ENCODE measurements at places on chromosomes 13 and 19. TPM values are rescaled to one million over a fixed set of nuclear protein-coding genes. Genes with fewer than 3 reads are reported as not detected.

Gene ZNF69
- 14.1 TPM for polyA plus RNA-seq

Gene CD37
- 36.9 TPM for polyA plus RNA-seq

Gene RYR1
- polyA plus RNA-seq, result 4.2 TPM

Gene TRPM4
- 29.6 TPM for polyA plus RNA-seq

Gene AXL
- polyA plus RNA-seq, result 32.1 TPM

Gene RTBDN
- polyA plus RNA-seq, result not detected

Gene NTF4
- 4.5 TPM for polyA plus RNA-seq

Gene MCEMP1
- 0.36 TPM for polyA plus RNA-seq

Gene TNFRSF19
- polyA plus RNA-seq, result 52.6 TPM

Gene VAV1
- polyA plus RNA-seq, result 1.3 TPM

Gene CLEC17A
- not detected for polyA plus RNA-seq

Gene BCAM
- 725 TPM for polyA plus RNA-seq

Gene LIM2
- 0.33 TPM for polyA plus RNA-seq

Gene SLC6A16
- 4.3 TPM for polyA plus RNA-seq

DNA sequence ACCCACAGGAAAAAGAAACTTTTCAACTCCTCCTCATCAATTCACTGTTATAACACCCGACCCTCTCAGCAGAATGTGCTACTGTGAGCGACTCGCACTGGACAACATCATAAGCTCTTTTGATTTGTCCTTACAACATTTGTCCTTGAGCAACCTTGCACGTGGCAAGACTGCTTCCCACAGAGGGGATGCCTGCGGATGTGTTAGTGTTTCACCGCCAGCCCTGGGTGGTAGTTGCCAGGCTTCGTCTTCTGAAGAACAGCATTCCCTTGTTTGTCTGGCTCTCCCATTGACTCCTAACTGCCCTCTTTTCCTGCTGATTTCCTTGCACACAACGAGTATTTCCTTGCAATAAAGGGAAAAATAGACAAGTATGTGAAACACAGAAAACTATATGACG, 111.4 kb upstream of the SLC7A1 start:
- DNase-seq, result no peak

DNA sequence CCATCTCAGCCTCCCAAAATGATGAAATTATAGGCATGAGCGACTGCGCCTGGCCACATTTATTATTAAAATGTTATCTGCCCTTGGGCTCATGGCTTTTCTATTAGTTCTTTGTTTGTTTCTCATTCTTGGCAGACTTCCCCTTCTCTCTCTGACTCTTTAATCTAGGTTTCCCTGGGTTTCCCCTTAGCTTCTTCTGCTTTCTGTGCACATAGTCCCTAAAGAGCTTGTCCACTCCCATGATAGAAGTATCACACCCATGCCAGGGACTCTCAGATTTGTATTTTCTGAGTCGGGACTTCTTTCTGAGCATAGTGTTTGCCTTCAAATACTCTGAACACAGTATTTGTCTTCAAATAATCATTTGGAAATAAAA, 38.6 kb upstream of the ITM2B start:
- no peak for DNase-seq

GRCh38 chr19:32819419-32820400, 49.9 kb downstream of the SLC7A9 start:
- no peak for DNase-seq

DNA sequence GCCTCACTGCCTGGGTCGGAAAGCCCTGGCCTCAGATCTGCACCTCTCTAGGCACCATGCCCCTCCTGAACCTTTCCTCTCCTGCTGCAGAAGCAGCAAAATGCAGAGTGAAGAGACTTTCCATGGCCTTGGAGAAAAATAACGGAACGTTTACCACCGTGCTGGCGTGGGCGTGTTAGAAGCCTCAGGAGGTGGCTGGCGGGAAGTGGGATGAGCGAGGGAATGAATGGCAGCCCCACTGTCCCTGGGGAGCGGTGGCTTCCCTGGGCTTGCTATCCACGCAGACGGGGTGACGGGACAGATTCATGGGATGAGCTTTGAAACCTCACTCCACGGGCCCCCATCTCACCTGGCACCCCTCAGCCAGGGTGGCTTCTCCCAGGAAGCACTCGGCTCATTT, 4.3 kb downstream of the TEX29 start:
- DNase-seq, result no peak

DNA sequence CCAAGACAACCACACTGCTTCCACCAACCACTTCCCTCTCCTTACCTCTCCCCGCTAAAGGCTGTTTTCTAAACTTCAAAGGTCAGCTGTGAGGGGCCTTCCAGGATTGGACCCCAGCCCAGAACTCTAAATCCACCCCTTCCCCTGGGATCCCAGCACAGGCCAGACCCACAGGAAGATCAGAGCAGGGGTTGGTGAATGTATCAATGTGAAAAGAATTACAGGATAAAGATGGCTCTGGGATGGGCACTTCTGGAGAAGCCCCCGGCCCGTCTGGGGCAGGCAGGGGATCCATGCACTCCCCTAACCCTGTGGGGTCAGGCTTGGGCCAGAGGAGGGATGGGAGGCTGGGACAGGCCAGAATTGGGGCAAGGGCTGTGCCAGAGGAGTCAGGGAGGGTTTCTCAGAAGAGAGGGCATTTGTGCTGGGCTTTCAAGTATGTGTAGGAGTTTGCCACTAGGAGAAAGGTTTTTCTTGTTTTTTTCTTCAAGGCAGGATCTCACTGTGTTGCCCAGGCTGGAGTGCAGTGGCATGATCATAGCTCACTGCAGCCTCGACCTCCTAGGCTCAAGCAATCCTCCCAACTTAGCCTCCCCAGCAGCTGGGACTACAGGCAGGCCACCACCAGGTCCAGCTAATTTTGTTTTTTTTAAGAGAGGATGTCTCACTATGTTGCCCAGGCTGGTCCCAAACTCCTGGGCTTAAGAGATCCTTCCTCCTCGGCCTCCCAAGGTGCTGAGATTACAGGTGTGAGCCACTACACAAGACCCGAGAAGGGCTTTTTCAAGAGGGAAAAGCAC, 1.0 kb upstream of the MEF2B start:
- DNase-seq, result no peak

DNA sequence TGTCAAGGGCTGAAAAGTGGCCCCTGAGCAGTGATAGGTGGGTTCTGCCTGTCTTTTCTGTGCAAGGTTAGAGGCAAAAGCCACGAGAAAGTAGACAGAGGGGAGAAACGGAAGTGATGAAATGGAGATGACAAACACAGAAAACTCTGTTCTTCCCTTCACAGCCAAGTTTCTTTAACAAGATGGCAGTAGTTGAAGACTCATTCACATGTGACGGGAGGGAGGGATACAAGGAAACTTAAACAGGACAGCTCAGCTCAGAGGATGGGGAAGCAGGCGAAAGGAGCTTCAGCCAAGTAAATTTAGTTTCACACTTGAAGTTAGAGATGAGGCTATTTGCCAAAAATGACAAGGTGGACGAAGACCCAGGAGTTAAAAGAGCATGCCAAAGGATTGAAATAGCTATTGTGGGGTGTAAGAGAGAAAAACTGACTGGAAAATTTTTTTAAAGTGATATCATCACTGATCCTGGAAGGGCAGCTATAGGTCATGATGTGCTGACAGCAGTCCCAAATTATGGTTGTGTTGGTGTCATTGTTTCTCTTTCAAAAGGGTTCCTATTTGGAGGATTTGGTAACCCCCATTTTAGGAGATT, 347.9 kb downstream of the EFNB2 start:
- DNase-seq, result no peak

GRCh38 chr13:98917116-98917515, 60.7 kb downstream of the DOCK9 start:
- no peak for DNase-seq

DNA sequence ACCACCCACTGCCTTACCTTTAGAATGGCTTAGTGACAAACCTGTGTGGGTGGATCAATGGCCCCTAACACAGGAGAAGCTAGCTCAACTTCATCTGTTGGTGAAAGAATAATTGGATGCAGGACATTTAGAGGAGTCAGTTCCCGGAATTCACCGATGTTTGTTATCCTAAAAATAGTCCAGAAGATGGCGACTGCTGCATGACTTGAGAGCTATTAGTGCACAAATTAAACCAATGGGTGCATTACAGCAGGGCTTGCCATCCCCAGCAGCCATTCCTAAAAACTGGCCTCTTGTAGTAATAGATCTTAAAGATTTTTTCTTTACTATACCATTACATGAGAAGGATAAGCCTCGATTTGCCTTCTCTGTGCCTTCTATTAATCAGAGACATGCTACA, 46.8 kb upstream of the ZNF726 start:
- no peak for DNase-seq

DNA sequence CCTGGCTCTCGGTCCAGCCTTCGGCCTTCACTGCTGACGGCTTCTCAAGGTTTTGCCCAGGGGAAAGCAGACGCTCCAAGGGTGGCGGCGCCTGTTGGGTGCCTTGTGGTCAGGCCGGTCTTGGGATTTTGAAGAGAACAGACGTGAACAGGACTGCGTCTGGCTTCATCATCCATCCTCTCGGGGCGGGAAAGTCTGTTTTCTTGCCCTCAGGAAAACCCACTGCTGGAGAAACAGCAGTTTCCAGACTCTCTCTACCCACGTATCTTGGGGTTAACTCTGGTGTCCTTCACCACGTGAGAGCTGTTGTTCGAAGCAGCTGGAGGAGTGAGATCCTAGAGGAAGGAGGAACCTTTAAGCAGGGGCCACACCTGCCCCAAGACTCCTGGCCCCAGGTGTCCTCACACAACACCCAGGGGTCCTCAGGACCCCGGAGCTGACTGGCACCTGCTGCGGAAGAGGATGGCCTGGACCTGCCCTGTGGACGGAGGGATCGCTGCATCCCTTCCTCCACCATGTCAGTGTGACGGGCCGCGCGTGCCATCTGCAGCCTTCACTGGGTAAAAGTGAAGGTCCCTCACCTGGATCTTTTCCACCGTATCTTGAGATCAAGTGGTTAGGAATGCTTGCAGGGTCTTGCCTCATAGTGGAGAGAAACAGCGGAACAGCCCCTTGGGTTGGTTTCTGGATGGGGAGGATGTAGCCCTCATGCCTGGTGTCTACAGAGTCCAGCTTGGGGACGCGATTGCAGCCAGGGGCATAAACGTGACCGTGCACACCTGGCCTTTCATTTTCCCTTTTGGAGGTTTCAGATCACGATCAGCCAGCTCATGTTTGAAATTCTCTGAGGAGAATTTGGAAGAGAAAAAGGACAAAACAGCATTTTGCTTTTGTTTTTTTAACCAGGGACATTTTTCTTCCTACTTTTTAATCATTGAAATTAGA, 69.5 kb upstream of the MCF2L start:
- no peak for DNase-seq

- DNase-seq, result no peak
Measured at GRCh38 chr13:20513466-20513995, 12.1 kb downstream of the CRYL1 start.

DNA sequence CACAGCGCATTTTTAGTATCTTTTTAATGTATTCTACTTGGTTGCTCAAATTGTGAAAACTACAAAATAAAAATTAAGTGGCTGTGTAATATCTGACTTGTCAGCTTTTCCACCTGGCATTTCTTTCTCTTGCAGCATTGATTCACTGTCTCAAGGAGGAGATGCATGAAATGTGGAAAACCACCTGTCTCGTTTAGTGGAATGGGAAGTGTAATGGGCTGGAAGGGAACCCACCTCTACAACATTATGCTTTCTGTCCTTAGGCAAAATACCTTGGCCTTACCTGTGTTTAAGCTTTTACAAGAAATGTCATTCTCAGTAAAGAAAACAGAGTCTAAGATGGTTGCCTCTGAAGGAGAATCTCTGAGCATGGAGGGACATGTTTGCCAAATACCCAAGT, 67.8 kb downstream of the FAM216B start:
- DNase-seq, result no peak

DNA sequence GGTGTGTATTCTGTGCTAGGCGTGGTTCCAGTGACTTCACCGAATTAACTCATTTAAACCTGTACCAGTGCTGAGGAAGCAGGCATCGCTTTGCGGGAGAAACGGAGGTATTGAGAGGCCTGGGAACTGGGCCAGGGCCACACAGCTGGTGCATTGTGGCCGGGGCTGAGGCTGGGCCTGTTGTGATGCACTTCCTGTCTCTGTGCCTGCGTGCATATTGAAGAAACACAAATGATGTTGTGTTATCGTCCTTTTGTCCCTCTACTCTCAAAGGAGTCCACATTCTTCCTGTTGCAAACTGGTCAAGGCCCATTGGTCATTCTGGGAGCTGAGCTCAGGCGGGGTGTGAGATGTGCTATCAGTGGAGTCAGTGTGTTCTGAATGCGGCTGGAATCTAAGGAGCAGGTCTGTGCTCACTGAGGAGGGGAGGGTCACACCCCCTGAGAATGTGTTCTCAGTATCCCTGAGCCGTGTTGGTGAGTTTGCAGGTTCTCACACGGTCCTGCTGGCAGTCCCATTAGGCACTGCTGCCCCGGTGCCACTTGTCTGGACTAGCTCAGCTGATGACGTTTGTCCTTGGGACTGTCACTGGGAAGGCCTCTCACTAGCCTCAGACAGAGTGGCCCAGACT, 62.1 kb downstream of the ARHGEF7 start:
- no peak for DNase-seq

- DNase-seq, result no peak
Measured at GRCh38 chr13:40818926-40819325, 29.5 kb downstream of the SLC25A15 start.

DNA sequence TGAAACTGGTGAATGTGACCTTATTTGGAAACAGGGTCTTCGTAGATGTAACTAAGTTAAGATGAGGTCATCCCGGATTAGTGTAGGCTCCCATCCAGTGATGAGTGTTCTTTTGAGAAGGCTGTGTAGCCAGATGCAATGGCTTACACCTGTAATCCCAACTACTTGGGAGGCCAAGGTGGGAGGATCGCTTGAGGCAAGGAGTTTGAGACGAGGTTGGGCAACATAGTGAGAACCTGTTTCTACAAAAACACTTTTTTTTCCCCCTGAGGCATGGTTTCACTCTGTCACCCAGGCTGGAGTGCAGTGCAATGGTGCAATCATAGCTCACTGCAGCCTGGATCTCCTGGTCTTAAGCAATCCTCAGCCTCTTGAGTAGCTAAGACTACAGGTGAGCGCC, 36.4 kb downstream of the FBN3 start:
- no peak for DNase-seq

DNA sequence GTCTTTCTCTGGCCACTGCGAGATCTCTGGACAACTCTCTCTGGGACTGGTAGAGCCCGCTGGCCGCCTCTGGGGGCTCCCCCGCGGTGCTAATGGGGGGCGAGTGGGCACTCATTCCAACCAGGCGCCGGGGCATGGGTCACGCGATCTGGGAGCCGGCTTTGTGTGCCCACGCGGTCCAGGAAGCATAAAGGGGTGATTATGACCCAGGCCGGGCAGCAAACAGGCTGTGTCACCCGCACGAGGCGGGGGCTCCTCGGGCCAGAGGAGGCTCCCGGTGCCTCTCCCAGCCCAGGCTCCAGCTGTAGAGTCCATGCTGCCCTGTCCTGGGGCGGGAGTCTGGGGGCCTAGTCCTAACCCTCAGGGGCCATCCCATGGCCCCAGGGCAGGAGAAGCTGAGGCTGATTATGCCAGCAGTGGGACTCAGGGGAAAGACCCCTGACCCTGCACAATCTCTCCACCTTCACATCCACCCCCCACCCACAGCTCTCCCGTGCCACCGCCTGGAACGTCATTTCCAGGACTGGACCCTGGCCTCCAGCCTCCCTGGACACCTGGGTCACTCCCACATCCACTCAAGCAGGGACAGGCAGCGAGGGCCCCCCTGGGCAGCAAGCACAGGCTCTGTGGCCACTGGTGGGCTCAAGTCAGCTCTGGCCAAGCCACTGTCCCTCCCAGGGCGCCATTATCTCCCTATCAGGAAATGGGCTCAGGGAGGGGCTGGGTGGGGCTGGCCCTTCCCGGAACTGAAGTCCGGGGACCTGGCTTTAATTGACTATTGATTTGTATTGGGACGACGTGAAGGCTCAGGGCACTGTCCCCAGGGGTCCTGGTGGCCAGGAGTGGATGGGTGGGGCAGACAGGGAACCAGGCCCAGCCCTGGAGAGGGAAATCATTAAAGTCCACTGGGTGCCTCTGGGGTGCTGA, 50.0 kb downstream of the PTPRS start:
- no peak for DNase-seq

All from left renal cortex interstitium (tissue), 4 donors.